ENCODE measurements at places on chromosomes 7 and 10.

DNA sequence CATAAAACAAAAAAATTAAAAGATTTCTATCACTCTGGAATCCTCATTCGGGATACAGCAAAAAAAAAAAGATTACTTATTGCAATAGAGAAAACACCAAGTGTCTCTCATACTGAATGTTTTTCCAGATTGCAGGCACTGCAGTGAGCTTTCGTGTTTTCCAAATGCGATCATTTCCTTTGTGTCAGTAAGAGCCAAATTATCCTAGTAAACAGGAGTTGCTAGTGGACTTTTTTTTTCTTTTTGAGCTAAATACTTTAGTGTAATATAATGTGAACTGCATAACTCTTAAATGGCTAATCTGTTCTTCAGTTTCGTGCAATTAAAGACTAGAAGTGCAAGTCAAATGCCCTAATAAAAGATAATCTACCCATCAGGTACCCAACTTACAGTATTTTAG is 44.4 kb upstream of the TOMM7 start:
- DNase-seq = no peak

DNA sequence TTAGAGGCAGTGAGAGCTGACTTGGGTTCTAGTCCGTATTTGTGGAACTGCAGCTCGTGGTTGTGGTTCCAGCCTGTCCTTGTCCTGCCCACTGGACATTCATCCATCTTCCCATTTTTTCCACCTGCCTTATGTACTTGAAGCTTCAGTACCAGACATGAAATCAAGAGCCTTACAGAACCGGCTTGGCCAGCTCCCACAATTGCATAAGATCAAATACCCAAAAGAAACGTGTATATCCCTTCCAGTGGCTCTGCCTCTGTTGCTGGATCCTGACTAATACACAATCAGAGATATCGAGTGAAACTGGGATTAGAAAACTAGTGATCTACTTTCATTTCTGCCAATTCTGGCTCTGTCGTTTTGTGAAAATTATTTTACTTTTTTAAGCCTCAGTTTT is 23.8 kb upstream of the LIPA start:
- DNase-seq = no peak

- no peak for DNase-seq
Observed at GRCh38 chr7:44749992-44750391, 1.3 kb downstream of the ZMIZ2 start.

GRCh38 chr7:73738220-73738611 is 386 bp downstream of the ABHD11 start:
- DNase-seq = peak; percentile 71

- no peak for DNase-seq
Observed at GRCh38 chr10:4945766-4946717, 17.2 kb upstream of the AKR1C1 start.

Data from CD4-positive, alpha-beta T cell treated with Interleukin-10 for 1 hour (primary cell).